CD4-positive, alpha-beta T cell treated with Interleukin-15 for 1 hour (primary cell): ENCODE measurements at places on chromosomes 7 and 10.

DNA sequence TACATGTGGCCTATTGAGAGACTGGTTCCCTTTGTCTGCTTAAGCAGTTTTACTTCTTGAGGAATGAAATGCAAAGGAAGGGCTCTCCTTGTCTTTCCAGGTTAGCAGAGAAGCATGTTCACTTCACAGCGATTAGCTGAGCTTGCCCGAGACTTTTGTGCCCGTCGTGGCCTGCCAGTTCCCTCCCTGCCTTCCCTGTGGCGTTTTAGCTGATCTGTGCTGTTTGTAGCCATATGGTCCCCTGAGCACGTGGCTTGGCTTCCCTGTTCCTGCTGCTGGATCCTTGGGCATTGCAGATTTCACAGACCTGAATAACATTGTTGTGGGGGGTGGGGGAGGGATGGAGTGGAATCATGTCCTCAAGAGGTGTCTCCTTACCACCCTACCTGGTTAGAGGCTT, 61.8 kb downstream of the SND1 start:
- no peak for DNase-seq

DNA sequence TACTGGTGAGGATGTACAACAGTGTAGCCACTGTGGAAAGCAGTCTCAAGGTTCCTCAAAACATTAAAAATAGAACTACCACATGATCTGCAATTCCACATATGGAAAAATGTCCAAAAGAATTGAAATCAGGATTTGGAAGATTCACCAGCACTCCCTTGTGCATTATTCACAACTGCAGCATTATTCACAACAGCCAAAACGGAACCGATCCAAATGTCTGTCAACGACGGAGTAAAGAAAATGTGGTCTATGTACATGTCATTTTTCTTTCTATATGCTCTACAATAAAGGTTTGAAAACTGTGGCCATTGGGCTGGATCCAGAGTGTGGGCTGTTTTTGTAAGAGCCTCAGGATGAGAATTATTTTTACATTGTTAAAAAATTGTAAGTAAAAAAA, 1206.1 kb upstream of the CELF2 start:
- DNase-seq: no peak

GRCh38 chr7:22061775-22062174, 116.1 kb upstream of the CDCA7L start:
- DNase-seq: no peak

GRCh38 chr10:82190432-82191260, 315.7 kb downstream of the NRG3 start:
- DNase-seq: no peak

DNA sequence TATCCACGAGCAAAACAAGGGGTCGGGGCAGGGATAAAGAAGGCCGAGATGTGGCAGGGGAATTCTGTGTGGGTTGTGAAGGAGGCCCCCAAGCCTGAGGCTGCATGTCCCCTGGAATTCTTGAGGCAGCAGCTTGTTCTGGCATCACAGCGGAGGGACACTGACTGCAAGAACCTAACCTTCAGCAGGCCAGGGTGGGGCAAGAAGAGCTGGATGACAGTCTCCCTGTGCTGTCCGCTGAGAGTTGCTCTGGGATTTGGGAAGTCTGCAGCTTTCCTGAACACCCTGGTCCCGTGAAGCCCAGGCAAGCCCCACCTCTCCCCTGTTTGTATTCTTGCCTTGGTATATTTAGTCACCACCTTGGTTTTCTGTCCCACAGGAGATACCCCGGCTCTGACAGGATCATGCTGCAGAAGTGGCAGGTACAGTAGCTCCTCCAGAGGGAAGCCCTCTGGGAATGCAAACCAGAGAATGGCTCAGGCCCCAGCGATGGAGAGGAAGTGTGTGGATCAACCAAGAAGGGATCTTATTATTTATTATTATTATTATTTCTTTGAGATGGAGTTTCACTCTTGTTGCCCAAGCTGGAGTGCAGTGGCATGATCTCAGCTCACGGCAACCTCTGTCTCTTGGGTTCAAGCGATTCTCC, 1.9 kb upstream of the LRRC18 start:
- DNase-seq: no peak

DNA sequence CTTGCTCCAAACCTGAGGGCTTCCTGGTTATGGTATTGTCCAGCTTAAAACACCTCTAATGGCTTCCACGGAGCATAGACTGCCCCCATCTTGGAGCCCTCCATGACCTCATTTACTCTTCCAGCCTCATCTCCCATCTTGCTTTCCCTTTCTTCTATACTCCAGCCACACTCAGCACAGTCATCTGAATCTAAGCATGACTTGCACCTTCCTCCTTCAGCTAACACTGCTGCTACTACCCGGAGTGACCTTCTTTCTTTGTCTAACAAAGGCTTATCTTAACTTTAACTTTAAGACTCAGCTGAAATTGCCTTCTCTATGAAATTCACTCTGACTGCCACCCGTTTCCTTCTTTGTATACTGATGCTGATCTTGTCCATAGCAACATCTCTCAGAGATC, 135.1 kb downstream of the FAM107B start:
- no peak for DNase-seq

DNA sequence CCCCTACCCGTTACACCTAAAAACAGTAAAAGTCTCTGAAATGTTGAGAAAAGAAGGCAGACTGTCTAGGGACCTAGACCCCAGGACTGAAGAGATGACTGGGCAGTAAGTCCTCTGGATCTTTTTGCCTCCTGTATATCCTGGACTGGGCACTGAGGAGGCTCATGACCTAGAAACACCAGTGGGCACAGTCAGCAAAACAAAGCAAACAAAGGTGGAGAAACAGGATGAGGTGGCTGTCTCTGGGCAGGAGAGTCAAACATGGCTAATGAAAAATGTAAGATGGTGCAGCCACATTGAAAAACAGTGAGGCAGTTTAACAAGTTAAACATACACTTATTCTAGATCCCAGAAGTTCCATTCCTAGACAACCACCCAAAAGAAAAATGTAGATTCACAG, 45.9 kb downstream of the AKR1C4 start:
- DNase-seq: no peak

DNA sequence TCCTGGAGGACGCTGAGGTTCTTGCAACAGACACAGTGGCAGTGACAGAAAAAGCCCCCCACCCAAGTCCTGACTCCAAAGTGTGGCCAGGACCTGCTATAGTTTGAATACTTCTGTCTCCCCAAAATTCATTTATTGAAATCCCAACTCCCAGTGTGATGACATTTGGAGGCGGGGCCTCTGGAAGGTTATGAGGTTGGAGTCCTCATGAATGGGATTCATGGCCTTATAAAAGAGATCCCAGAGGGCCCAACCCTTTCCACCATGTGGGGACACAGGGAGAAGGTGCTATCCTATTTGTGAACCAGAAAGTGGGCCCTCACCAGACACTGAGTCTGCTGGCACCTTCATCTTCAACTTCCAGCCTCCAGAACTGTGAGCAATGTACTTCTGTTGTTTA, 18.3 kb downstream of the ANXA11 start:
- no peak for DNase-seq

- DNase-seq: peak; percentile 62
These were observed 3.9 kb upstream of the SAR1A start for GRCh38 chr10:70174058-70174741.

- DNase-seq: no peak
These were observed 547.8 kb downstream of the SORCS3 start for GRCh38 chr10:105188737-105189462.

GRCh38 chr7:83547526-83547925, 101.4 kb downstream of the SEMA3E start:
- DNase-seq: no peak

DNA sequence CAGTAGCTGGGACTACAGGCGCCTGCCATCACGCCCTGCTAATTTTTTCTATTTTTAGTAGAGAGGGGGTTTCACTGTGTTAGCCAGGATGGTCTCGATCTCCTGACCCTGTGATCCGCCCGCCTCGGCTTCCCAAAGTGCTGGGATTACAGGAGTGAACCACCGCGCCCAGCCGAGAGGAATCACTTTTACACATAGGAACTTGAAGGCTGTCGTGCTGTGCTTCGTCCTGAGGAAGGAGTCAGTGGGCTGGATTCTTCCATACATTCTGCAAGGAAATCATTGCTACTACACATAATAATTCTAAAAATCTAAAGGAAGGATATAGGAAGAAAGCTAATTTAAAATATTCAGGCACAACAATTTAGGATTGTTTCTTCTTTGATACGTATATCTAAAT, 48.8 kb upstream of the ZPBP start:
- no peak for DNase-seq

GRCh38 chr10:93745408-93746065, 12.2 kb upstream of the LGI1 start:
- no peak for DNase-seq

DNA sequence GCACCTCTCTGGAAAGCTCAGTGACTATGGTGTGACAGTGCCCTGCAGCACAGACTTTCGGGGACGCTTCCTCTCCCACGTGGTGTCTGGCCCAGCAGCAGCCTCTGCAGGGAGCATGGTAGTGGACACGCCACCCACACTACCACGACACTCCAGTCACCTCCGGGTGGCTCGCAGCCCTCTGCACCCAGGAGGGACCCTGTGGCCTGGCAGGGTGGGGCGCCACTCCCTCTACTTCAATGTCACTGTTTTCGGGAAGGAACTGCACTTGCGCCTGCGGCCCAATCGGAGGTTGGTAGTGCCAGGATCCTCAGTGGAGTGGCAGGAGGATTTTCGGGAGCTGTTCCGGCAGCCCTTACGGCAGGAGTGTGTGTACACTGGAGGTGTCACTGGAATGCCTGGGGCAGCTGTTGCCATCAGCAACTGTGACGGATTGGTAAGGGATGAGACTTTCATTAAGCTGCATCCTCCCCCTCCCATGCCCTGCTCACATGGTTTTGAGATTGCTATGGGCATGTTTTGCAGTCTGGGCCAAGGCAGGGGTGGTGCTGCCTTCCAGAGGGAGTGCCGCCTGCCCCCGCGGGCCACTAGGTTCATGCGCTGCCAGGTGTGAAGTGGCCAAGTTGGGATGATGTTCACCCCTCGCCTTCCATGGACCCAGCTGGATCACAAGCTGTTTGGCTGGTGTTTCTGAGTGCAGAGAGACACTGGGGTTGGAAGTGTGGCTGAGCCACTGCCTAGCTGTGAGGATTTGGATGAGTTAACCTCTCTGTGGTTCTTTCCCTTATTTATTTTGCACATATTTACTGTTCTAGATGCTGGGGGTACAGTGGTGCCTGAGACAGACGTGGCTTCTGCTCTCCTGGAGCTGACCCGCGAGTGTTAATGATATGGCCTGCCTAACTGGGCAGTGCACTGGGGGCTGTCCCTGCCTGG, 2.5 kb downstream of the ADAMTS14 start:
- no peak for DNase-seq

DNA sequence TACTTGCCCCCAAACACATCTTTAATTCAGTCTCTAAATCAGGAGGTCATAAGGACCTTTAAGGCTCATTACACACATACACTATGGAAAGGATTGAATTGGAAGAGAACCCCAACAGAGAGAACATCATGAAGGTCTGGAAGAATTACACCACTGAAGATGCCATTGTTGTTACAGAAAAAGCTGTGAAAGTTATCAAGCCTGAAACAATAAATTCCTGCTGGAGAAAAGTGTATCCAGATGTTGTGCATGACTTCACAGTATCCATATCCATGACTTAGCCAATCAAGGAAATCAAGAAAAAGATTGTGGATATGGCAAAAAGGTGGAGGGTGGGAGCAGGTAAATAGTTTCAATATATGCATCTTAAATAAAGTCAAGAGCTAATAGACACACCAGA, 13.7 kb downstream of the LIPA start:
- DNase-seq: no peak

DNA sequence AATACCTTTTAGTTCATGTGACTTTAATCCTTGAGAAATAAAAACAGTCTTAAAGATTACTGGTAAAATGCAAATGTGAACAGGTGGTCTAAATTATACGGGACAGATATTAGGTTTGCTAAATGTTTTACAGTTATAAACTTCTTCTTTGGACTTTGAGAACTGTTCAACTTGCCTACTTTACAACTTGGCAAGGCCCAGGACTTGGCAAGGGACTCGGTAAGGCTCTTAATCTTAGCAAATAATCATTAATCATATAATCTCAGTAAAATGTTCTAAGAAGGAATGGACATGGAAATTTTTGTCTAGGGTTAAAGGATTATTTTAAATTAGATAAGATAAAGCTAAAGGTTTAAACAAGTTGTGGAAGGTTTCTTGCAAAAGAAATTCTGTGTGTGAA, 4.8 kb upstream of the UBE2D4 start:
- no peak for DNase-seq

- DNase-seq: no peak
These were observed 19.0 kb upstream of the DMBT1 start for GRCh38 chr10:122541541-122542002.

DNA sequence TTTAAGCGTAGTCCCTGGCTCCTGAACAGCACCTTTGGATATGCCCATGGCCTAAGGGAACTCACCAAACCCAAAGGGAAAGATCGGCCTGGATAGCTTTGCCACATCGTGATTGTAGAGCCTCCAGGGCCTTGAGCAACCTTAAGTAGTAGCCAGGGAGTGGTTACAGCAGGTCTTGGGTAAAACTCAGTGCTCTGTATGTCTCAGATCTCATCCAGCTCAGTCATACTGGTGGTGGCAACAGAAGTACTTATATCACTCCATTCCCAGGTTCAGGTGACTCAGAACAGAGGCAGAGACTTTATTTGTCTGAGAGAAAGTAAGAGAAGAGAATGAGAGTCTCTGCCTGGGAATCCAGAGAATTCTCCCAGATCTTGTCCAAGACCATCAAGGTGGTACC, 39.1 kb upstream of the AASS start:
- DNase-seq: no peak
